ENCODE measurements at places on chromosomes 7 and 10. TPM values are rescaled to one million over a fixed set of nuclear protein-coding genes. Genes with fewer than 3 reads are reported as not detected.

TSPAN15 gene
- total RNA-seq = 0.73 TPM

TUBAL3 gene
- total RNA-seq = not detected

CUBN gene
- 2.9 TPM for total RNA-seq

TMEM229A gene
- total RNA-seq = not detected

STEAP1B gene
- 22.8 TPM for total RNA-seq

MCM10 gene
- total RNA-seq = 9.6 TPM

TMEM184A gene
- 0.39 TPM for total RNA-seq

OR6B1 gene
- not detected for total RNA-seq

PGAM2 gene
- total RNA-seq = 0.37 TPM

CUZD1 gene
- 0.59 TPM for total RNA-seq

AGMO gene
- 1.8 TPM for total RNA-seq

IMMP2L gene
- total RNA-seq = 15.4 TPM

VWA2 gene
- under 0.01 TPM for total RNA-seq

TAS2R41 gene
- not detected for total RNA-seq

FKBP6 gene
- not detected for total RNA-seq

POU6F2 gene
- not detected for total RNA-seq

POR gene
- total RNA-seq = 175 TPM

DENND2A gene
- total RNA-seq = 15.6 TPM

ANKRD30A gene
- not detected for total RNA-seq

CRHR2 gene
- not detected for total RNA-seq

HMX2 gene
- total RNA-seq = not detected

DKK1 gene
- 92.1 TPM for total RNA-seq
